ENCODE measurements at places on chromosomes 16 and 17. TPM values are rescaled to one million over a fixed set of nuclear protein-coding genes. Genes with fewer than 3 reads are reported as not detected.

OR3A3 gene
- total RNA-seq = not detected

LGALS9 gene
- total RNA-seq = 15.2 TPM

SULT1A4 gene
- total RNA-seq = 45.1 TPM

SNX20 gene
- 7.7 TPM for total RNA-seq

TRIM25 gene
- total RNA-seq = 21.3 TPM

PPL gene
- 8.7 TPM for total RNA-seq

NUTF2 gene
- 69.6 TPM for total RNA-seq

EXOC3L1 gene
- 1.4 TPM for total RNA-seq

C16orf96 gene
- not detected for total RNA-seq

NARF gene
- total RNA-seq = 55.5 TPM

GRCh38 chr17:82065638-82066303, at the start of gene DUS1L:
DUS1L (minus strand) TSS chr17:82065804; CDS start chr17:82065059, 745 bp downstream.
- peak; percentile 54 for DNase-seq
- H3K36me3 ChIP-seq = no peaks in the 10 kb centered on the region
- peak within 1 kb of the TSS; percentile 88 for H3K27ac ChIP-seq
- H3K27me3 ChIP-seq = no peaks in the 10 kb centered on the region
- no peaks in the 10 kb centered on the region for H3K4me1 ChIP-seq

- no peaks in the 10 kb centered on the region for H3K4me1 ChIP-seq
- no peak overlapping the region for H3K4me3 ChIP-seq
- no peaks in the 10 kb centered on the region for H3K36me3 ChIP-seq
- no peaks in the 10 kb centered on the region for H3K27me3 ChIP-seq
- no peak overlapping the region for H3K27ac ChIP-seq
Measured at GRCh38 chr17:45361976-45362375, 45.2 kb upstream of the MAP3K14 start.

- no peaks in the 10 kb centered on the region for H3K36me3 ChIP-seq
- H3K27ac ChIP-seq = no peak overlapping the region
- no peaks in the 10 kb centered on the region for H3K4me1 ChIP-seq
- no peak for DNase-seq
Measured at GRCh38 chr16:9713907-9714306, 468.3 kb downstream of the GRIN2A start.

DNA sequence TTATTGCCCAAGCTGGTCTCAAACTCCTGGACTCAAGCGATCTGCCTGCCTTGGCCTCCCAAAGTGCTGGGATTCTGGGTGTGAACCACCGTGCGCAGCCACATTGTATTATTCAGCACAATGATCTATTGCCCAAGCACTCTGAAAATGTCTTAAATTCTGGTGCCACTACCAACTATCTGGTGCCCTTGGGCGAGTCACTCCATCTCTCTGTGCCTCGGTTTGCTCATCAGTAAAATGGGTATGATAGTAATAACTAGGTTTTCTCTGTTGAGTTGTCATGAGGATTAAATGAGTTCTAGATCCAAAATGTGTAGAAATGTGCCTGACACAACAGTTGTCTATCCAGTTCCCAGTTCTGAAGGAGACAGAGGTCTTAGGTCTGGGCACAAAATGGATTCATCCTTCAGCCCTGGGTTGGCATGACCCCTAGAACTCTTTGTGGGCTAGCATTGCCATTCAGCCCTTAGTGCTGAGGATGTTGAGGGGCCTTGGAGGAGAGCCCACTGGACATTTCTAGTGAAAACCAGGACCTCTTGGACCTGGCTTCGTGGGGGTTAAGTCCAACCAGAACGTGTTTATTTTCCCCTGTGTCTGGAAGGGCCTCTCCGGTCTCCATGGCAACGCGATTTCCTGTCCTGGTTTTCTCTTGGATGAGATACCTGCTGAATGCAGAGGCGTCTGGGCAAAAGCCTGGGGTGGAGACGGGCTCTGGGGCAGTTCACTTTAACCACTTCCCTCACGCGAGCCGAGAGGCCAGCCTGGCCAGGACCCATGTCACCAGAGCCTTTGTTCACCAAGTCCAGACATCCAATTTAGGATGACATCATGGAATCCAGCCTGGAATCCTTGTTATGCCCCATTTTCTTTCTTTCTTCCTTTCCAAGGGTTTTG, 43.7 kb upstream of the TNRC6A start:
- peak overlapping the region; percentile 60 for H3K27ac ChIP-seq
- no peak overlapping the region for H3K4me3 ChIP-seq
- no peaks in the 10 kb centered on the region for H3K36me3 ChIP-seq
- DNase-seq = peak; percentile 85
- no peaks in the 10 kb centered on the region for H3K27me3 ChIP-seq
- H3K4me1 ChIP-seq = no peaks in the 10 kb centered on the region

- no peak for DNase-seq
- H3K4me1 ChIP-seq = peaks cover 6% of the 10 kb centered on the region
- H3K27ac ChIP-seq = peak overlapping the region; percentile 40
- no peaks in the 10 kb centered on the region for H3K36me3 ChIP-seq
Measured at GRCh38 chr17:30519166-30519565, 42.0 kb downstream of the GOSR1 start.

DNA sequence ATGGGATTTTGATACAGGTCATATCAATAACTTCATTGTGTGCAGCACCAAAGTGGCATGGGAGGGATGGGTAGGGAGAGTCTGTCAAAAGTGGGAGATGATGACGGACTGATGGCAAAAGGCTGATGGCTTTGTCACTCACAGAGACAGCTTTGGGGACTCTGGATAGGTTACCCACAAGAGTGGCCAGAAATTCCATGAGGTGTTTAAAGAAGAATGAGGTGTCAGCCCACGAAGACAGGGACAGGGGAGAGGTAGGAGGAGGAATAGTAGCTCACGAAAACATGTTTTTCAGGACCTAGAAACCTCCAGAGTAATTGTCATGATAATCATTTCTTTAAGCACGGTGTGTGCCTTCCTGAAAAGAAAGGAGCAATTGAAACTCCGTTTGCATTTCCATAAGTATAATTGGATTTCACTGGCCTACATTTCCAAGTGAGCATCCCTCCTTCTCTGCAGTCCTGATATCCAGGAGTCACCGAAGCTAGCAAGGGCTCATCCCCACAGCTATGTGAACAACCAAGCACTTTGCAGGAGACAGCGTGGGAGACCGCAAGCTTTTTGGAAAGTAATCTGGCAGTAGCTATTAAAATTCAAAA, 60.0 kb downstream of the HSD17B2 start:
- H3K27me3 ChIP-seq = no peaks in the 10 kb centered on the region
- DNase-seq = peak; percentile 39
- H3K4me3 ChIP-seq = no peak overlapping the region
- no peaks in the 10 kb centered on the region for H3K4me1 ChIP-seq

DNA sequence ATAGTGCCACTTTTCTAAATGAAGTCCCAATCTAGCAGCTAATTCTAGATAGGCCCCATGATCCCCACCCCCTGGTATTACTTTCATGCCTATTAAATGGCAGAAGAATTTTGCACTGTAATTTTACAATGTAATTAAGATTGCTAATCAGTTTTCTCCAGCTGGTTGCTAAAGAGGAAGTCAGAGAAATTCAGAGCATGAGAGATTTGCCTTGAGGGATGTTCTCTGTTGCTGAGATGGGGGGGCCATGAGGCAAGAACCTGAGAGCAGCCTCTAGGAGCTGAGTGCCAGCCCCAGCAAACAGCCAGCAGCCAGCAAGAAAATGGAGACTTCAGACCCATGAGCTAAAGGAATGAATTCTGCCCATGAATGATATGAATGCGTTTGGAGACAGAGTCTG, 38.9 kb downstream of the SHCBP1 start:
- H3K27ac ChIP-seq = no peak overlapping the region
- H3K36me3 ChIP-seq = no peaks in the 10 kb centered on the region
- no peak for DNase-seq
- H3K27me3 ChIP-seq = no peaks in the 10 kb centered on the region

DNA sequence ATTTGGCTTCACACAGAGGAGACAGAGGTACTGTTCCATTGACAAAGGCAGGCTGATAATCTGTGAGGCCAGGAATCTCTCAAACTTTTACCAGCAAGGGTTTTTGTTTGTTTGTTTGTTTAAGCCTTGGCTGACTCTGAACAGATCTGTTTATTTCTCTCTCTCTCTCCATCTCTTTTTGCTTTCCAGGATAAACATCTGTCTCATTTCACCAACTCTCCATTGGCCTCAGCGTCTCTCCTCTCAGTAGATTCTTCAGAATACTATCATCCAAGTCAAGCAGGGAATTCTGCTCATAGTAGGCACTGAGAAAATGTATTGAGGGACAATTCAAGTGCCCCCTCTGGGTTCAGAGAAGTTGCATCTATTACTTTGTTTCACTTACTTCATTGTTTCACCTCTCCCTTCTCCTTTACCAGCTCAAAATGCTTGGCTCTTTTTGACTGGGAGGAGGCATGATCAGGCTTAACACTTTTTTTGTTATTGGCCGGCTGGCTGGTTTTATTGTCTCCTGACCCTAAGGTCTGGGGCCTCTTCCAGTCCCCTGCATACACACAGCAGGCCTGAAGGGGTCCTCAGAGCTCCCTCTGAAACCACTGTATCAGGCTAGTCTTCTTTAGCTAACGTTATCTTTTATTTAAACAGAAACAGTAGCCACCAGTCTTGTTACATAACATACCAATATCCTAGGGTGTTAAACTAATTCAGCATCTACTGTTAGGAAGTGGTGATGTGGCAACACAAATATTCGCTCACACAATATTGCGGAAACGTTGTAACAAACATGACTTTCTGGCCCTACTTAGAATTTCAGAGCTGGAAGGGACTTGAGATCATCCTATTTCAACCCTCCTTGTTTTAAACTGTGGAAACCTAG, 2.0 kb upstream of the YPEL2 start:
- H3K27ac ChIP-seq = peak overlapping the region; percentile 97
- H3K27me3 ChIP-seq = no peaks in the 10 kb centered on the region
- peaks cover 5% of the 10 kb centered on the region for H3K4me1 ChIP-seq
- DNase-seq = peak; percentile 60

DNA sequence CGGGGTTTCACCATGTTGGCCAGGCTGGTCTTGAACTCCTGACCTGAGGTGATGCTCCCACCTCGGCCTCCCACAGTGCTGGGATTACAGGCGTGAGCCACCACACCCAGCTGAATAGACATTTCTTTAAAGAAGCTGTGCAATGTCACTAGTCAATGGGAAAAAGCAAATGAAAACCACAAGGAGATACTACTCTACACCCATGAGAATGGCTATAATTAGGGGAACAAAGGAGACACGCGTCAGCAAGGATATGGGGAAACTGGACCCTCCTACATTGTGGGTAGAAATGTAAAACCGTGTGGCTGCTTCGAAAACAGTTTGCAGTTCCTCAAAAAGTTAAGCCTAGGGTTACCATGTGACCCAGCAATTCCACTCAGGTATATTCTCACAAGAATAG, 103.4 kb downstream of the VPS53 start:
- H3K27ac ChIP-seq = no peak overlapping the region
- no peaks in the 10 kb centered on the region for H3K27me3 ChIP-seq
- no peaks in the 10 kb centered on the region for H3K36me3 ChIP-seq
- no peak for DNase-seq

DNA sequence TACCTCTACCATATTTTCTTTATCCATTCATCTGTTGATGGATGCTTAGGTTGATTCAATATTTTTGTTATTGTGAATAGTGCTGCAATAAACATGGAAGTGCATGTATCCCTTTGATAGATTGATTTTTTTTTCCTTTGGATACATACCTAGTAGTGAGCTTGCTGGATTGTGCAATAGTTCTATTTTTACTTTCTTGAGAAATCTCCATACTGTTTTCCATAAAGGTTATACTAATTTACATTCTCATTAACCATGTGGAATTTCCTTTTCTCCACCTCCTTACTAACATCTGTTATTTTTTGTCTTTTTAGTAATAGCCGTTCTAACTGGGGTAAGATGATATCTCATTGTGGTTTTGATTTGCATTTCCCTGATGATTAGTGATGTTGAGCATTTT, 124.6 kb upstream of the TOX3 start:
- H3K27ac ChIP-seq = no peak overlapping the region
- DNase-seq = no peak
- no peak overlapping the region for H3K4me3 ChIP-seq
- H3K27me3 ChIP-seq = no peaks in the 10 kb centered on the region
- H3K36me3 ChIP-seq = no peaks in the 10 kb centered on the region
- H3K4me1 ChIP-seq = no peaks in the 10 kb centered on the region

DNA sequence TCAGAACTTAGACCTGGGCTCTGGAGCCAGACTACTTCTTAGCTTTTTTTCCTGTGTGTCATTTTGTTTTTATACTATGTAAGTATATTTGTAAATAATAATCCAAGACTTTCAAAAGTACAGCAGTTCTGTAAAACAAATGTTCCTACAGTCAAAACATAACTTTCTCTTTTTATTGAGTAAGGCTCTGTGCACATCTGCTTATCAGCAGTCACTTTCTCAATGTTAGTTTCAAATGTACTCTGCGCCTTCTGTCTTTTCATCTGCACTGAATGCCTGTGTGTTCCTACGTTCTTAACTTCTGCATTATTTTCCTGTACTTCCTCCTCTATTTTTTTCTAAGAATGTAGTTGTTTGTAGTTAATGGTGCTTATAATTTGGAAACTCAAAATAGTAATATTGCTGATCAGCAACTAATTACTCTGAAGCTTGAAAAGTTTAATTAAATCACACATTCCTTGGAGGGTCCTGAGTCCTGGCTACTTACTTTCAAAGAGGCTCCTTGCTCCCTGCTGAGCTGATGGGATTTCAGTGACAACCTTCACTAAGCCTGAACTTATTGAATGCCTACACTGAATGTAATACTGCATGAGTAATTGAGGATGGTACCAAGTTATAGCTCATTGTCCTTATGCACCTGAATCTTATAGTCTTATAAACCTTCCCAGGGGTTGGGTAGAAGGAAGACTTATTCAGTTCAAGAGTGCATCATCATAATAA, 329.9 kb downstream of the KCNJ2 start:
- H3K36me3 ChIP-seq = no peaks in the 10 kb centered on the region
- DNase-seq = no peak
- H3K4me3 ChIP-seq = no peak overlapping the region
- no peaks in the 10 kb centered on the region for H3K4me1 ChIP-seq
- no peaks in the 10 kb centered on the region for H3K27me3 ChIP-seq
- H3K27ac ChIP-seq = no peak overlapping the region

GRCh38 chr16:73083271-73083670, 35.3 kb upstream of the ZFHX3 start:
- H3K4me3 ChIP-seq = no peak overlapping the region
- H3K4me1 ChIP-seq = no peaks in the 10 kb centered on the region
- no peaks in the 10 kb centered on the region for H3K27me3 ChIP-seq
- DNase-seq = no peak
- no peaks in the 10 kb centered on the region for H3K36me3 ChIP-seq

DNA sequence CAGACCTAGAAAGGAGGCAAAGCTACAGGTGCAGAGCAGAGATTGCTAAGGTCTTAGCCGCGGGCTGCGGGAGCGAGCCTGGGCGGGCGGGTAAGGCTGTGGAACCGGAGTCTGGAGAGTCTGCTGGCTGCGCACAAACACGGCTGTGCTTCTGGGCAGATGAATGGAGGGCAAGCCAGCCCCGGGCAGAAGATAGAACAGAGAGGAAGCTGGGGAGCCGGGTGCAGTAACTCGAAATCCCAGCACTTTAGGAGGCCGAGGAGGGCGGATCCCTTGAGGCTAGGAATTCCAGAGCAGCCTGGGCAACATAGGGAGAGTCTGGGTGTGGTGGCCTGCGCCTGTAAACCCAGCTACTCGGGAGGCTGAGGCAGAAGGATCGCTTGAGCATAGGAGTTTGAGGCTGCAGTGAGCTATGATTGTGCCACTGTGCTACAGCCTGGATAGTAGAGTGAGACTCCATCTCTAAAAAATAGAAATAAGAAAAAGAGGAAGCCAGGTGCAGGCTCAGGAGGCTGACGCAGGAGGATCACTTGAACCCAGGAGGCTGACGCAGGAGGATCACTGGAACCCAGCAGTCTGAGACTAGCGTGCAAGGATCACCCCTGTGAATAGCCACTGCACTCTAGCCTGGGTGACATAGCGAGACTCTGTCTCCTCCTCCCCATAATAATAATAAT, 56.3 kb downstream of the PITPNC1 start:
- H3K4me1 ChIP-seq = no peaks in the 10 kb centered on the region
- no peak overlapping the region for H3K4me3 ChIP-seq
- no peaks in the 10 kb centered on the region for H3K27me3 ChIP-seq
- H3K36me3 ChIP-seq = no peaks in the 10 kb centered on the region
- no peak overlapping the region for H3K27ac ChIP-seq
